Activated CD4-positive, alpha-beta T cell treated with anti-CD3 and anti-CD28 coated beads, Interleukin-2, amount 10 ng/mL, durations not matched to agents 24 days and 14 days (primary cell): ENCODE measurements at places on chromosomes 3 and 15.

GRCh38 chr3:178352326-178353005 lies 183.8 kb upstream of the KCNMB2 start:
- DNase-seq: no peak

DNA sequence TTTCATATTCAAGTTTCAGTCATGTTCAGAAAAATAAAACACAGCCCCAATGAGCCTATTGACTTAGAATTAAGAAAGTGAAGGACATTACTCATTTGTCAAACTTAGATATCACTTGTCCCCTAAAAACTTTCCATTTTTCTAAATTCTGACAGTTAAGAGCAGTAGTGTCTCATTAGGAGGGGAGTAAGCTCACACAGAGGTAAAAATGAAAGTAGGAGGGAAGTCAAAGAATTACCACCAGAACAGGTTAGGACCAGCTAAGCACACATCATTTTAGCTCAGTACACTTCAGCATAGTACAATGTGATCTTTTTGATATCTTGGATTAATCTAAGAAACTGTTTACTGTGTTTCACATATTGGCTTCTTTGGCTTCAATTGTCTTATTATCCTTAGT lies 64.3 kb downstream of the OSTN start:
- DNase-seq: no peak

- peak; percentile 48 for DNase-seq
These were observed 131.5 kb downstream of the WNT7A start for GRCh38 chr3:13748276-13748879.

- no peak for DNase-seq
These were observed 257.9 kb upstream of the KCNH8 start for GRCh38 chr3:18890449-18890848.

DNA sequence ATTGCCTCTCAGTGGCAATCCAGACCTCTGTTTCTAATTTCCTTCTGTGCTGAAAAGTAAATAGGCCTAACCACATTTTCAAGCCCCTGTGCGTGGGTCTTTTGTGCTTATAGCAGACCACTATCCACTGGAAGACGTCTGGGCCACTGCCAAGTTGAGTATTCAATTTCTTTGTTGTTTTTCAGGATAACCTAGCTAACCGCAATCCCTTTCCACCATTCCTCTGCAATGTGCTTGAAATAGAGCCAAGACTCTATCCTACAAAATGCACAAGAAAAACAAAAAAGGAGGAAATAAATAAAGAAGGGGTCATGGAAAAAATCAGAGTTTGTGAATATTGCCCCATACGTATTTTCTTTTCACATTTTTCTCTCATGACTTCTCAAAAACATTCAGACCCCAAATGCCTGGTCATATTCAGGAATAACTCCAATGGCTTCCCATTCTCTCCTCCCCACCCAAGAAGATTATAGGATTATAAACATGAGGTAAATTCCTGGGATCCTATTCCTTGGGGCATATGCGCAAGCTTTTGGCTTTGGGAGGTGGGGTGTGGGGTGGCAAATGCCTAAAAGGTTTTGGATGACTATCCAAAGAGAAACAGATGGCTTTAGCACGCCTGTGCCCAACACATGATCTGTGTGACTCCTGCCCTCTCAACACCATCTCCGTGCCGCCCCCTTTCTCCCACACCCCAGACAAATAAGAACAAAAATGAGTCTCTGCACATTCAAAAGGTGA lies 217.9 kb upstream of the THBS1 start:
- DNase-seq: no peak

DNA sequence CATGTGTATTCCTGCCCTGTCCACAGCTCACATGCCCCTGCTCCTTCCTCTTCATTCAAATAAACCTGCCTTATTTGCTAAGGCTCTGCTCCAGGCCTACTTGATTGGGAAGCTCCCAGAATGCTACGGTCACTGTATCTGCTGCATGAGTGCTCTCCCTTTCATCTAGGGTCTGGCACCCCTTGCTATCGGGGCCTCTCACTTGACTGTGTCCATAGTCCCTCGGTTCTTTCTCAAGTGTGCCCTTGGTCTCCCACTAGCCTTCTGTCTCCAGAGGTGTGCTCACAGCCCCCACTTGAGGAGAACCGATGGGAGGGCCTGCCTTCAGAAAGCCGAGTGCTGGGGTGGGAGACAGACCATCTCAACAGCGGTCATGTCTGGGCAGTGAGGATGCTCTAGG lies 57.4 kb upstream of the NMNAT3 start:
- DNase-seq: no peak

DNA sequence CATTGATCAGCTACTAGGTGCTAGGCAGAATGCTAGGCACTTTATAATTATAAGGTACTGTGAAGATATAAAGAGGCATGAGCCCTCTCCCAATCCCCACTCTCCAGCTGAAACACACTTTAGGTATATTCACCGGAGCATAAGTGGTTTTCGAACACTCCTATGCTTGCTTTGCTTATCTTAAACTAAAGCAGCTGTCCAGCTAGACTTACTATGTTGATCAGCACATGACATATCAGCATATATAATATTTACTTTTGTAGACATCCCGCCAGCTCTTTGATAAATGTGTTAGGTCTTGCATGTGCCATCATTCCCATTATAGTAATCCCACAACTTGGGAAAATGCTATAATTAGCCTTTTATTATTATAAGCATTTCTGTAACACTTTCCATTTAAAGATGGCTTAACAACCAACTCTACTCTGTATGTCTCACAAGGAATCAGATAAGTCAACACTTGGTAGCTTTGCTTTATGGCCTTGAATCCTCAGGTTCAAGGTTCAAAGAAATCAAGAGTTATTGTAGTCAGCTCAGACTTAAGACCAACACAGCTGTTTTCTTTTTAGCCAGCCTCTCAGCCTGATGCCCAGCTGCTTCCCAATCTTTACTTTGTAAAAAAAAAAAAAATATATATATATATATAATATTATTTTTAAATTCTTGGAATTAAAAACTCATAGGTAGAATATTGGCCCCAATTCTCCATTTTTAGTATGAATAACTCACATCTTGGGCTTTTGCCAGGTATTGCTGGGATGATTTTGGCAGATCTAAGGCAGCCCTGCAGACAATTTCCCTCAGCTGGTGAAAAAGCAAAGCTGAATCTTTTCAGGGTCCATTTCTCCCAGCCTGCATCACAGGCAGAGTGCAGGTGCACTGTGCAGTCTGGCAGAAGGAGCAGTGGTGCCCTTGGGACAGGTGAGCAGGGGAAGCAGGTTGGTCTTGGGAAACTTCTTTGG lies 104.2 kb downstream of the THRB start:
- no peak for DNase-seq

GRCh38 chr15:99635794-99636193 lies 70.0 kb downstream of the MEF2A start:
- DNase-seq: no peak

DNA sequence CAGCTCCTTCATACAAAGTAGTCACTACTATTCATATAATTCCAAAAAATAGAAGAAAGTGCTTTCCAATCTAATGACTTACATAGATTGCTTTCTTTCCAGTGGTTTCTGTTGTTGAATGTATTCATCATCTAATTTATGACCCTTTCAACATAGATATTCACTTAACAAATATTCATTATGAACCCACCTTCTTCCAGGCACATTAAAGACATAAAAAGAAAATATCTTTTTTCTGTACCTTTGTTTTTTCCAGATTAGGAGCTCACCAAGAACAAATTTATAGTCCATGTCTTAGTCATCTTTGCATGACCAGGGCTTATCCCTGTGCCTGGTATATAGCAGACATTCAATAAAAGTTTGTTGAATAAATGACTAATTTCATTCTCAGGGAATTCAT lies 32.4 kb upstream of the PDZRN3 start:
- DNase-seq: no peak

- no peak for DNase-seq
These were observed 54.4 kb downstream of the ADCY5 start for GRCh38 chr3:123394391-123395020.

DNA sequence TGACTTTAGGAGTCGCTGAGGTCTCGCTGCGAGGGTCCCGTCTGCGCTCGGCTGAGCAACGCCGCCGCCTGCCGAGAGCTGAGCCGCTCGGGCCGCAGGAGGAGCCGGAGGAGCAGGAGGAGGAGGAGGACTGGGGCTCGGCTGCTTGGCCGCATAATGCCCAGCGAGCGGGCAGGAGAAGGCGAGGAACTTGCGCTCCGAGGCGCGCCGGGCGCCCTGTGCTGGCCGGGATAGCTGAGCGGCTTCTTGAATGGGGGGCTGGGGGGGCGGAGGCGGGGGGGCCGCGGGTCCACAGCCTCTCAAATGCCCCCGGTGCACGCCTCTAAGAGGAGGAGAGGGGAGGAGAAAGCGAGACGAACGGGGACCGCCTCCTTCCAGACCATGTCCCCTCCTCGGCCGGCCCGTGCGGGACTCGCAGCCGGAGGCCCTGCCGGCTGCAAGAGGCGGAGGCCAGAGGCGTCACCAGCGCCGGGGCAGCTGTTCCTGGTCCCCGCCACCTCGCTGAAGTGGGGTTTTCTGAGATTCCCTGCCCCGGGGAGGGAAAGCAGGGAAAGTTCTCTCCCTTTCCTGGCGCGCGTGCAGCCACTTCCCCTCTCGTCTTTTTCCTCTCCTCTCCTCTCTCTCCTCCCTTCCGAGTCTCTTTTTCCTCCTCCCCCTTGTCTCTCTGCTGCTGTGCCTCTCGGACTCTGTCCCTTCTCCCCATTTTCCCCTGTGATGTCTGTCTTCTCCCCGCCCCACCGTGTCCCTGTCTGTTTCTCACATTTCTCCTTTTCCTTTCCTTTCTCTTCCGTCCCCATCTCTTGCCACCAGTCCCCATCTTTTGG lies at the start of gene ADAMTS9:
Gene ADAMTS9 (minus strand): TSS at position 220 of the 824 bp plus-strand sequence. CDS start 343 bp downstream, outside the sequence.
- no peak for DNase-seq

- DNase-seq: no peak
These were observed 109.6 kb upstream of the PTX3 start for GRCh38 chr3:157327018-157327417.

- DNase-seq: no peak
These were observed 29.5 kb downstream of the RTP3 start for GRCh38 chr3:46527239-46527638.

DNA sequence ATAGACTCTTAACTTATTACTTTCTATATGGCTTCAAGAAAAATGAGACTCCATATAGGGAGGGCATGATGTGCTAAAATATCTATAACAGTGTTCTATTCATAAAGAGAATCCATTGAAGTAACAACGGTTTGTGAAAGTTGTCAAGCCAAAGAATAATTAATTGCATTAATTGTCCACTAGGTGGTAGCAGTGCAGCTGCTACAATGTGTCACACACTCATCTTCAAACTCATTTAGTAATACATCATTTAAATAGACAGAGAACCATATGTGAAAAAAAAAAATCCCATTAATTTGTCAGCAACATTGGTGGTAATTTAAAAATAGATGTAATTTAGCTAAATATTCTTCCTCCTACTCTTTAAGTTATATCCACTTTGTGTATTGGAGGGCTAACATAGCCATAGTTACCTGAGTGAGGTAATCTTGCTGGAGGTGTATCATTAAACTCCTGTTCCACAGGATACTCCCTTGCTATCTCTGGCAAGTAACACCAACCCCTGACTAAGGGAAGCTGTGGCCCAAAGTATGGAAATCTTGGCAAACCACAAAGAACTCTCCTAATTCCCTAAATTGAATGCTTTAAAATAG lies 3.7 kb upstream of the CPA3 start:
- DNase-seq: no peak

DNA sequence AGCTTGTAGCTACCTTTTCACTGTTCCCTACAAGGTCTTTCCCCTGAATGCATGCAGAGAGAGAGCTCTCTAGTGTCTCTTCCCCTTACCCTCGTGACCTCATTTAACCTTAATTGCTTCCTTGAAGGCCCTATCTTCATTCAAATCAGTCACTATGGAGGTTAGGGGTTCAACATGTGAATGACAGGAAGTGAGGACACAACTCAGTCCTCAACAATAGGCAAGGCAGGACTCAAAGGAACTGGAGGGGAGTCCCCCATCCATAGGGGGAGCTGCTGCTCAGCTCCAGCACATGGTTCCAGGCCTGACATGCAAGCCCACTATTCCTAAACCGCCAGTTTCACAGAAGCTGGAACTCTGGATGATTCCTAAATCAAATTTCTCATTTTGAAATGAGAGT lies 33.8 kb upstream of the GYG1 start:
- peak; percentile 68 for DNase-seq

DNA sequence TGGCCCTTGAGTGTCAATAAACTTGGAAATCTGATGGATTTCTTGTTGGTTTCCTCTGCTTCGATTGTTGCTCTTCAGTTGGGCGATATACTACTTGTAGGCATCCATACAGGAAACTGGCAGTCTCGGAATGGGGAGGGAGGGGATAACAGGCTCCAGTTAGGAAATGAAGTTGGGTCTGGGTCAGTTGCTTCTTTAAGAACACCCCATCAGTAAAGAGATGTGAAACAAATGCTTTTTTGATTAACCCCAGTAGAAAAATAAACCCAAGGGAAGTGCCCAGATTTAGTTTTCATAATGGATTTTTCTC lies 681 bp downstream of the CHMP2B start:
- DNase-seq: no peak

GRCh38 chr3:39146611-39147591 lies 6.5 kb downstream of the CSRNP1 start:
- DNase-seq: peak; percentile 89

DNA sequence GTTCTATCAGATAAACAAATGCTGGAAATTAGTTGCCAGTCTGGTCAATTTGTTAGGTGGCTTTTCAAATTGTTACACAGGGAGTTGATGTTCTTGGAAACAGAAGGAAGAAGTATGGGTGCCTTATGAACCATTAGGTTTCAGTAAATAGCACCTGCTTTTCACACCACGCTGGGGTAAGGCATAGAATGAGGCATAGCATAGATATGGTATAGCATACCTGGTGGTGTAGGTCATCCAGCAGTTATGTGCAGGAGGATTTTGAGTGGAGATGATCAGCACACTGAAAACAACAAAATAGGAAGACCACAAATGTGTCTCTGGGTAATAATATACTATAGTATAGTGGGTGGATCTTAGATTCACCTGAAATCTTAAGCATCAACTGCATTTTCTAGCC lies 121.4 kb downstream of the GMPS start:
- DNase-seq: no peak

DNA sequence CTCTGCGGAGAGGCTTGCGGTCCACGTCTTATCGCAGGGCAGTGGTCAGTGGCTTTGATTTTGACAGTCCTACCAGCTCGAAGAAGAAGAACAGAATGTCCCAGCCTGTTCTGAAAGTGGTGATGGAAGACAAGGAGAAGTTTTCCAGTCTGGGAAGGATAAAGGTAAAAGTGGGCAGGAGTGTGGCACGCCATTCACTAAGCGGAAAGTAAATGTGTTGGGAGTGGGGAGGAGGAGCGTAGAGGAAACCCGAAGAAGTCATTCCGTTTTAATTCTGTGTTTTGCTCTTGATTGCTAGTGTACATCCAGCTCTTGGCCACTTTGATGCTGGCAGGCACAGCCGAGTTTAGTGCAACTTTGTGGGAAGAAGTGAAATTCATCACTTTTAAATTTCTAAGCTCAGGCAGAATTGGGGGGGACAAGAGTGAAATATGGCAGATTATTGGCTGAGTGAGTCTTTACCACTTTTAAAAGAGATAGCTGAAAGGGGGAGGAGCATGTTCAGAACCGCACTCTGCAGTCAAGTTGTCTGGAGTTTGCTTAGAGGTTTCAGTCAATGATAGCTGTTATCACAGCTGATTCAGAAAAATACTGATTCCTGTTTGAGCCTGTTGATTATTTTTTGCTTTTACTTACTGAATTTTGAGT lies 1.8 kb downstream of the ARHGEF26 start:
- DNase-seq: no peak
